ENCODE measurements at places on chromosomes 2 and 18.
A peak's percentile ranks its signal among the peaks of the same experiment; 100 is the strongest.

GRCh38 chr2:137700681-137701080 lies 263.6 kb upstream of the HNMT start:
- DNase-seq, result no peak

DNA sequence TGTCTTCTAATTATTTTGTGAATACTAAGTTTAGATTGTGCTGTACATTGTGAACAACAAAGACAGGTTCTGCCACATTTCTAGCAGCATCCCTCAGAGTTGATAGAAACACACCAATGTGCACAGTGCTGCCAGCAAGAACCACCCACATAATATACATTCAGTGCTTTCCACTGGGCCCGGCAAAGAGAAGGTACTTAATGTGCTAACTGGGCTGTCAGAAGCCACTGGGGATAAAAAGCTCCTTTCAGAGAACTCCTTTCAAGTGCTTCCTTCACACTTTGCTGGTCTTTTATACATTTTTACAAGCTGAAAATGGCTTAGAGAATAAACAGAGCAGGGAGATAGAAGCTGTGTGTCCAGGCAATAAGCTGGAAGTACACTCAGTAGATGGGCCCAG lies 58.0 kb upstream of the CAPN13 start:
- no peak for DNase-seq

DNA sequence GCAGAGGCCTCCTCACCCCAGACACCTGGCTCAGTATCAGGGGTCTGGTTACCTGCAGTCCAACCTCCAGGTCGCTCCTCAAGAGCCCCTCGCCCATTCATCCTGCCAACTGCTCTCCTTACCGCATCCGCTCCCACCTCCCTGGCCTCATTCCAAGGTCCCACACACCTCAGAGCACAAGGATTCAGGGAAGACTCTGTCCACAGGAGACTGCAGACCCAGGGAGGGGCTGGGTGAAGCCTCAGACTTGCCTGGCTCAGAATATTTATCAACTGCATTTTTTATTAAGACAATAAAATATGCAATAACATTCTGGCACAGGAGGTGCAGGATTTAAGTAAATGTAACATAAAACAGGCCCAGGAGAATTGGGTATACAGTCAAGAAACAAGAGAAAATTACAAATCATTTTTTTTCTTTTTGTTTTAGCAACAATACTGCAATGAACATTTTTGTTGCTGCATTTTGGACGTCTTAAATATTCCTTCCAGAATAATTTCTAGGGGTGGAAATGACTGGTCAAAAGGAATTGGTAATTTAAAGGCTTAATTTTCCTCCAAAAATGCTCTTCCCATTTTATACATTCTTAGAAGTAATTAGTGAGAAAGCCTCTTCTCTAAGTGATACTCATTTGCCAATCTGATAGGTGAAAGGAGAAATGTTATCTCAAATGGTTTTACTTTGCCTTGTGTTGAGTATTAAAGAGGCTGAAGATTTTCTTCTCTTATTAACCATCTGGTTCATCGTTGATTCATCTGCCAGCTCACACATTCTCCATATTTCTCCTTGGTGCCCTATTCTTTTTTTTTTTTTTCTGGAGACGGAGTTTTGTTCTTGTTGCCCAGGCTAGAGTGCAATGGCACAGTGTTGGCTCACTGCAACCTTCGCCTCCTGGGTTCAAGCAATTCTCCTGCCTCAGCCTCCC lies 42.5 kb downstream of the TEX44 start:
- DNase-seq, result no peak

DNA sequence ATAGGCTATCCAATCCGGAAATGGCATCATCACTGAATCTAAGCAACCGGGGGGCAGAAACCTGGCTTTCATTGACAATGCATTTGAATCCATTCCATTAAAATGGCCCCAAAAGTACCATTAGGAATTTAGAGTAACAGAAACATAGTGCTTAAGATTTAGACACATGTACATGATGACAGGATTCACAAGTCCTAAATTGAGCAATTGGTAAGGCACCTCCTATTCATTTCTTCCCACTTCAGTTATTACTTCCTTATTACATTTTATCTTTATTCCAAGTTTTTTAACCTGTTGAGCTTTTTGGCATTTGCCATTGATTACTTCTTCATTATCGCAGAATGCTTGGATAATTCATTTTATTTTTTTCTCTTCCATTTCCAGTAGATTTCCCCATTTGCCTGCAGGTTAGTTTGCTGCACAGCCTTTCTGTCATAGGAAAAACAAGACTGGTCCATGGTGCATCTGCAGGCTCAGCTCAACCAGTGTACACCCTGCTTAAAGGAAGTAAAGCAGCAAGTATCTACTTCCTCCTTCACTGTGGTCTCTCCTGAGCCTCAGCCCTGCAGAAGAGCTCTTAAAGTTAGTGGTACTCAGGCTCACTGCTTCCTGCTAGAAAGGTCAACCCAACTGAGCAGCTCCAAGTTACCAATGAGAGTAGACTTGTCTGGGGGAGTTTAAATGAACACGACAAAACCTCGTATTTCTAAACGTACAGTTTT lies 89.2 kb downstream of the DOCK10 start:
- no peak for DNase-seq

DNA sequence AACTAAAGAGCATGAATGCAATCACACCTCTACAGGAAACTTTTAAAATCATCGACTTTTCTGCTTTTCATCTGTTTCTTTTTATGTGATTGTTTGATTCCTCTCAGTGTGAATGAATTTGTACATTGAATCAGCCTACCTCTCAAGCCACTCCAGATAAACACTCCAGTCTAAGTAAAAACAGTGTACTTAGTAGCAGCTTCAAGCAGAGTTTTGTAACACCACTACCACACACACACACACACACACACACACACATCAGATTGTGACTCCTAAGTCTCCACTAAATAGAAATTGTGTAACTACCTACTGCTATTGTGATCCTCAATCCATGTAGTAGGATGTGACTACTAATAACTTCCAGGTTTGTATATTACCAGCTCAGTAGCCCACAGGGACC lies 65.3 kb upstream of the EPB41L5 start:
- no peak for DNase-seq

DNA sequence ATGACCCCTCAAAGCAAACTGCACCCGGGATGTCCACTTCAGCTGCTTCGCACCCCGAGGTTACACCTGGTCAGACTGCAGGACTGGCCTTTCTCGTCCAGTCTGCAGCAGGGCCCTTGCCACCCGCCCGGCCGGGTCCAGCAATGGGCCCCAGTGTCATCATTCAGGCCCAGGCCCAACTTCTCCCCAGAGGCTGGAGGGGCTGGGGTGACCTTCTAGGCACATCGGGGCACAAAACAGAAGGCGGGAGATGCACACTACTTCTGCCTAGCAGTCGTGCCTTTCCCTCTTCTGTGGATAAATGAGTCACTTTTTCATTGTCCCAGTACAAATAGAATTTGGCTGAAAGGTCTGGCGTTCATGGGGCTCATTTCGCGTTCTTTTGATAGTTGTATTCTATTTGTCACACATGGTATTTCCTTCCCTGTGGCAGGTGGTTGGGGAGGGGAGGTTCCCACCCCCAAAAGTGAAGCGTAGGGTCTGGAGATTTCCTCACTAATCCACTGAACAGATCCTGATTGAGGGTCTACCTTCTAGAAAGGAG lies 56.9 kb upstream of the ID2 start:
- no peak for DNase-seq

DNA sequence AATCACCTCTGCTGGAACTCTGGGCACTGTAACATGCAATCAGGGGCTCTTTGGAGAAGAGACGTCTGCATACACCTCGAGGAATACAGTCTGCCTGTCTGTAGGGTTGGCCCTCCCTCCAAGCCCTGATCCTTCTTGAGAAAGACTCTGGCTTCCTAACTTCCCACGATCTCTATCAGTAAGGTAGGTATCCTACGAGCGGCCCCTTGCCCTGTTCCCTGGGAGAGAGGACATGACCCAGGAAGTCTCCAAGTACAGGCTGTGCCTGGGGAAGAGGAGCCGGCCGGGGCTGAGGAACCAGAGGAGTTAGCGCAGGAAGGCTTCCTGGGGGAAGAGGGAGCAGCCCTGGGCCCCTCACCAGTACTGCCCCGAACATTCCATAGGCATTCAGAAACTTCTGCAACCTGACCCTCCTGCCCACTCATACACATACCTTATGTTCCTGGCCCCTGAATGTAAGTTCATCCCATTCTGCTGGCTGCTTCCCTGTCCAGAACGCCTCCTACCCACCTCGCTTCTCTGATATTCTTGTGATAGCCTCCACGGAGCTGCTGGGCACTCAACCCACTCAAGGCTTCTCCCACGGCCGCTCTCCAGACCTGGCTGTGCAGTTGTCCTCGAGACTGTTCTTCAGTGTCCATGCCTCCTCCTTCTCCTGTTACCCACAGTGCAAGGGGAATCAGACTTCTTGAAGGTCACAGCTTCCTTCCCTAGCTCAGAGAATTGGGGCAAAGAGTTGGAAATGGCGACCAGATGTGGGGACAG lies 116.1 kb downstream of the CYP26B1 start:
- DNase-seq, result peak; percentile 41

DNA sequence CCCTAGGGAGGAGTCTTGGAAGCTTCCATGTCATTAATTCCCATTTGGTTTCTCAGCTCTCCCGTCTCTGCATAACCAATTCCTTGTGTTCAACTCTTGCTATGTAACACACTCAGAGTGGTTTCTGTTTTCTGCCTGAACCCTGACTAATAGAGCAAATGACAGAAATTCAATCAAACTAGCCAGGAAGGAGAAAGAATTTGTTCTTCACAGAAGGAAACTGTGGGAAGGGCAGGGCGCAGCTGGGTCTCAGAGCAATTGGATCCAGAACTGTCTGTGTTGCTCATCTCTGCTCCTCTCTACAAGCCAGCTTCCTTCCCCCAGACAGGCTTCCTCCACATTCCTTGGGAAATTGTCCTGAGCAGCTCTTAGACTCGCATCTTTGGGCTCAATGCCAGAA lies 269.8 kb downstream of the TNS1 start:
- DNase-seq, result no peak

DNA sequence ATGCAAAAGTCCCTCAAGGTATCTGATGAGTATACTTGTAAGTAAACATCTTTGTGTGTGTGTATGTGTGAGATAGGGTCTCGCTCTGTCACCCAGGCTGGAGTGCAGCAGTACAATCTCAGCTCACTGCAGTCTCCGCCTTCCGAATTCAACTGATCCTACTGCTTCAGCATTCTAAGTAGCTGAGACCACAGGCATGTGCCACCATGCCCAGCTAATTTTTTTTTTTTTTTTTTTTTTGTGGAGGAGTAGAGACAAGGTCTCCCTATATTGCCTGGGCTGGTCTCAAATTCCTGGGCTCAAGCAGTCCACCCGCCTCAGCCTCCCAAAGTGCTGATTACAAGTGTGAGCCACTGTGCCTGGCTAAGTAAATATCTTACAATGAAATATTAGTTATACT lies 23.2 kb downstream of the ADAM17 start:
- DNase-seq, result no peak

DNA sequence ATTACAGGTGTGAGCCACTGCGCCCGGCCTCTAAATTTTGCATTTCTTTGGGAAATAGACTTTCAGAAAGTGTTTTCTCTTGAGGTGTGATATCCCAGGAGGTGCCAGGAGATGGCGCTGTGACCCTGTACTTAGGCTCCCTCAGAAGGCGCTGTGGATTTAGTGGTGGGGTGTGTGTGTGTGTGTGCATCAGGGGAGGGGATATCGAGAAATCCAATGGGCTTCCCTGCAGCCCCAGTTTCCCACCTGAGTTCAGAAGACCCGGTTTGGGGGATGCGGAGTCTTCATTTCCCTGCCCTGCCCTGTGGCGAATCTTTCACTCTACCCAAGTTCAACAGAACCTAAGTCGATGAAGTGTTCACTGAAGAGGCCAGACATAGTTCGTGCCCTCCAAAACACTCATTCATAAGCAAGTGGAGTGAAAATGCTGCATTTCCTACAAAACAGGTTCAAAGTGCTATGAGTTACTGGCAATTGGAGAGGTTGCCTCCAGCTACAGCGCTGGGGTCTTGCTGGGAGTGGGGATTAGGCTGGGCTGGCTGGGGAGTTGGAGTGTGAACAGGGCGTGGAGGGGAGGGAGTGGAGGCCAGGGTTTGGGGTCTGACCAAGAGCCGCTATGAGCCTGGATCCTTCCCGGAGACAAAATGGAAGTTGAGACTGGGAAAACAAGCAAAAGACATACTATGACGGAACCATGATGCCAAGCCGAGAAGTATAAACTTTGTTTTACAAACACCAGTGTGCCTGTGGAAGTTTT lies 6.5 kb upstream of the WNT6 start:
- peak; percentile 81 for DNase-seq

GRCh38 chr18:36688020-36688965 lies 140.5 kb downstream of the TPGS2 start:
- DNase-seq, result peak; percentile 67

DNA sequence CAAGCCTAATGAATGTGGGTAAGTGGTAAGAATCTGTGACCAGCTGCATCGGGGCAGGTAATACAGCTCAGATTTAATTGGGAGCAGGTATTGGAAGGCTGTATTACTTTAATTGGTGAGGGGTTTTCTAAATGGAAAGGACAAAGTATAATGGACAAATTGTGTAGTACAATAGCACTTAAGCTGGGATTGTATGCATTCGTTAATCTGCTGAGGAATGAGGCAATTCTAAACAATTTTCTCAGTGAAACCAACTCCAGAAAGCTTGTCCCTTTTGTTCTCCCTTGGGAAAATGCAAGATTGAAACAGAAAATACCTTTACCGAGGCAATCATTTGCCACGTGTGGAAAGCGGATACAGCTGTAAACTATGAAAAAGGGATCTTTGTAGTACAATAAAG lies 801.6 kb upstream of the POU3F3 start:
- no peak for DNase-seq

GRCh38 chr2:99656994-99657393 lies 167.2 kb upstream of the REV1 start:
- no peak for DNase-seq

GRCh38 chr2:201406077-201406662 lies 45.1 kb downstream of the TRAK2 start:
- no peak for DNase-seq

DNA sequence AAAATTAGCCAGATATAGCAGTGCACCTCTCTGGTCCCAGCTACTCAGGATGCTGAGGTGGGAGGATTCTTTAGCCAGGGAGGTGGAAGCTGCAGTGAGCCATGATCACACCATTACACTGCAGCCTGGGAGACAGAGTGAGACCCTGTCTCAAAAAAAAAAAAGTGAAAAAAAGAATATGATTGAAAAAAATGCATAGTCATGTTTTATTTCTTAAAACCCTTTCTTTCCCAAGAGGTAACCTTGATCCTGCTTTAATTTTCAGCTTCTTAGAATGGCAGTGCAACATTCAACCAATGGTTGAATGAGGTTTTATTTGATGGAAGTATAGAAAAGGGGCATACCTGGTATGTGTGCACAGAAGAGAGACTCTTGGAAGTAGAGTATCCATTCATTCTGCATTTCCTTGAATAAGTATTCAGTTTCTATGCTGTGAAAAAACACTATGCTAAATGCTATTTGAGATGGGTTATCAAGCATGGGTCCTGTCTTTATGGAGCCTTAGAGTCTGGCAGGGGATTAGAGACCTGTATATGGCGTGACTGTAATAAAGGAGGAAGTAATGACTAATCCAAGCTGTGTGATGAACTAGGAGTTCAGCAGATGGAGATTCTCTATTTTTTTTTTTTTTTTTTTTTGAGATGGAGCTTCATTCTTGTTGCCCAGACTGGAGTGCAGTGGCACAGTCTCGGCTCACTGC lies 146.3 kb downstream of the WDSUB1 start:
- no peak for DNase-seq

GRCh38 chr2:232432598-232433184 lies 23.3 kb upstream of the ALPI start:
- no peak for DNase-seq

All from ecto neural progenitor cell (in vitro differentiated cells).